ENCODE measurements at places on chromosomes 1 and 21.

DNA sequence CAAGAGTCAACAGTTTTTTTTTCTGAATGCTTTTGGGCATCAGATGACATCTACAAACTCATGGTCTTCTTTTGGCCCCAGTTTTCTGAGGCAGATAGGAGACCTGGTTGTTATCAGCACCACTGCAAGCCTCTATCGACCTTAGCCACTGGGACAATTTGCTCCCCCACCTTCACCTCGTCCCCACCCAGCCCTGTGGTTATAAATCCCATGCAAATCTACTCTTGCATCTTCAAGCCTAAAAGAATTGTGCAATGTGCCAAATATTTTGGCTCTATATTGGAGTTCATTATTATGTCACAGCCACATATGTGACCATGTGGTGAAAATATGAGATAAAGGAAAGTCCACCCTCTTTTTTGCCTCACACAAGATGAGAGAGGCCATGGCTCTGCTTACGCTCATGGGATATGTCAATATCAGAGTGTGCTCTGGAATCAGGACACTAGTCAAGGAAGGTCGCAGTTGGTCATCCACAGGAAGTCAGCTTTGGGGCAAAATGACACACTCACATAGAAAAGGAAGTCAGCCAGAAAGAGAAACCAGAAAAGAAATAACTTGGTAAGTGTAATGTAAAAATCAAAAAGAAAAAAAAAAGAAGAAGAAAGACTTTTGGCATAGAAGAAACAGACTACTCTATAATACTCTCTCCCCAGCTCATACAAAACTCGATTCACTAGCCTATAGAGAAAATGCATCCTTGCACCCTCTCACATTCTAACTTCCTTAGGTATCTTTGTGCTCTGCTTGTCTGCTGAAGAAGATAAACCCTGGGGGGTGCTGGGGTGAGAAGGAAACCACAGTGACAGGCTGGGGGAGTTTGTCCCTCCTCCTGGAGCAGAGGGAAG is 21.2 kb downstream of the SLC30A10 start:
- no peak for DNase-seq

GRCh38 chr21:41504030-41504429 is 3.9 kb downstream of the TMPRSS2 start:
- no peak for DNase-seq

- DNase-seq: no peak
These were observed 150.8 kb downstream of the NFIA start for GRCh38 chr1:61233121-61233660.

DNA sequence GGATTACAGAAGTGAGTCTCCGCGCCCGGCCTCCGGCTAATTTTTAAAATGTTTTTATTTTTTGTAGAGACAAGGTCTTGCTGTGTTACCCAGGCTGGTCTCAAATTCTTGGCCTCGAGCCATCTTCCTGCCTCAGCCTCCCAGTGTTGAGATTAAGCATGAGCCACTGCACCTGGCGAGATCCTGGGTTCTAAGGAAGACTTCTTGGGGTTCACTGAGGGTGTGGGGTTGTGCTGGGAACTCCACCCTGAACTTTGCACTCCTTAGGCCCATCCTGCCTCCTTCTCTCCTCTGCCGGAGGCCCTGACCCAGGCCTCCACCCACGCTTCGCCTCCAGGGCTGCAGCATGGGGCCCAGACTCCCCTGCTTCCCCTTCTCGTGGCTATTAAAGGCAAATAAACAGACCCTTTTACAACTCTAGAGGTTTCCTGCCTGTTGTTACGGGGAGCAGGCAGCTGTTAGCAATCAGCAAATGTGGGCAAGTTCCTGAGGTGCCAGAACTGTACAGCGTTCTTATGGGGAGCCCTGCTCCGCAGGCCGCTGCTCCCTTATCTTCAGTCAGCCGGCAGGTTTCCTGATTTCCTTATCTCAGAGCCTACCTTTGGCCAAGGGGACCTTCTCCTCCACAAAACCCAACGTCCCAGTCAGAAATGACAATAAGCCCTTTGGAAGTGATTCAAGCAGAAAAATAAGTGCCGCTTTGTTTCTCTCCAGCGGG is 41.0 kb upstream of the LIN9 start:
- DNase-seq: no peak

DNA sequence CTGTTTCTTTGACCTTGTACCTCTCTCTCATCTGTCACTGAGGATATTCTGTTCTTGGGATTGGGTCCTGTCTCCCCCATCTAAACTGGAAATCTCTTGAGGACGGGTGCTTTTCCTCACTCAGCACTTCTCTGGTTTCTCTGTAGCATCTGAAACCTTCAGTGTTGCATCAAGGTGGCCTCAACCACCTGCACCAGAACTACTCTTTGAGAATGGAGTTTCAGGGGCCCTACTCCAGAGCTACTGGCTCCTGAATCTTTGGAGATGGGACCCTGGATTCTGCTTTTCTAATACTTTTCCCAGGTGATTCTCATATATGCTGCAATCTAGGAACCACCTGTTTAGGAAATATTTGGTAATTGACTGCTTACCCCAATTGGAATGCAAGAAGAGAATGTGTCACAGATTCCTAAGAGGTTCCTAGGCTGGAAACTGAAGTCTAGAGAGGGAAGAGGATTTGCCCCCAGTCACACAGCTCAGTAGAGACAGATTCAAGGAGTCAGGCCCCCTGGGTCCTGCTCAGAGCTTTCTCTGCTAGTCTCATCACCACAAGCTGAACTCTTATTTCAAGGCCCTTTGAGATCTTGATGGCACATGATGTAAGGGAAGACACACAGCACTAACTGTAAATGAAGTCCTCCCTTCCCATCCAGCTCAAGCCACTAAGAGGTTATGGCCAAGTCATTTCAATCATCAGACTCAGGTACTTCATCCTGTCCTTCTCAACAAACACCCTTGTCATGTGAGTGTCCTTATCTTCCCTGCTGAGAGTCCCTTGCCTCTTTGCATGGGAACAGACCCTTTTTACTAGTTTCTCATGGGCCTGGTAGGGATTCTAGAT is 48.7 kb downstream of the EIF2D start:
- DNase-seq: no peak

All from stimulated activated CD8-positive, alpha-beta memory T cell treated with anti-CD3 and anti-CD28 coated beads, Interleukin-2, amount 100 ng/mL, for 1 hour (primary cell).